ENCODE measurements at places on chromosomes 7 and 10.

GRCh38 chr7:2185715-2186114 is 47.0 kb downstream of the MAD1L1 start:
- DNase-seq: no peak

- peak; percentile 6 for DNase-seq
These were observed 53.0 kb downstream of the PDGFA start for GRCh38 chr7:466465-467191.

GRCh38 chr10:73042130-73042529 is 54.5 kb downstream of the P4HA1 start:
- no peak for DNase-seq

DNA sequence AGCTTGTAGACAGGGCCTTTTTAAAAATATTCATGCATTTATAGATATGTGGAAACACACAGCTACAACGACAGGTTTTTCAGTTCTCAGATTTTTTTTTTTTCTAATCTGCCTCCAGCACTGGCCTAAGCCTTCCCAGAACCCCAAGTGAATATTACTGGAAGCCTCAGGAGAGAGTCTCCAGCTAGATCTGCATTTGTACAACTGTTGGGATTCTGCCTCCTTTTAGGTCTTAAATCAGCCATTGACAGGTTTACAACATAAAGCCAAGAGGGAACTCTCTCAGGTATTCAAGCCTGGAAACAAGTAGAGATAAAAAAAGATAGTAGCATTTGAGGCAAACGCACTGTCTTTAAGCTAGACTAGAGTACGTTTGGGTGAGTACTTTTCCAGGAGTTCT is 275.8 kb downstream of the ANKRD30A start:
- DNase-seq: no peak

- DNase-seq: no peak
These were observed 670.1 kb downstream of the REEP3 start for GRCh38 chr10:64191286-64191685.

- DNase-seq: no peak
These were observed 132.8 kb downstream of the POLR1F start for GRCh38 chr7:19575909-19576557.

- DNase-seq: no peak
These were observed 2.7 kb upstream of the IQUB start for GRCh38 chr7:123537026-123537642.

DNA sequence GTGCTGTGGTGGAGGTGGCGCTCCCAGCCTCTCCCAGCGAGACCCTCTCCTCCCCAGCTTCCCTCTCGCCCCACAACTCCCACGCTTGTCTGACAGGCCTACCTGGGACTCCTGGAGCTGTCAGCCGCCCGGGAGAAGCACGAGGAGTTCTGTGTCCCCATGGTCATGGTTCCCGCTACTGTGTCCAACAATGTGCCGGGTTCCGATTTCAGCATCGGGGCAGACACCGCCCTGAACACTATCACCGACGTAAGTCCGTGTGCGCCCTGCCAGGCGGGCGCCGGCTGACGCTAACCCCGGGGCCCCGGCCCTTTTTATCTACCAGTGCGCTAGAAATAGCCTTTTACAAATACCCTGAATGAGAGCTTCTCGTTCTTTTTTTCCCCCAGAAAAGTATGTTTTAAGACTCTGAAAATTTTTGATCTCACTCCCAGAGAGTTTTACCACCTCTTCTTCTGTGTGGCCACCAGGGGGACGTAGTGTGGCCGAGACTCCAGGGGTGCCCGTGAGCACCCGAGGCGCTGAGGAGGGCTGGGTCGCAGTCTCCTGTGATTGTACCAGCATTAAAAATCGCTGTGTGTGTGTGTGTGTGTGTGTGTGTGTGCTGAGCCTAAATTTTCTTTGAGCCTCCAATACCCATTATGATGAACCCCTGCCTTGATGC is 52.6 kb downstream of the PFKP start:
- DNase-seq: no peak

DNA sequence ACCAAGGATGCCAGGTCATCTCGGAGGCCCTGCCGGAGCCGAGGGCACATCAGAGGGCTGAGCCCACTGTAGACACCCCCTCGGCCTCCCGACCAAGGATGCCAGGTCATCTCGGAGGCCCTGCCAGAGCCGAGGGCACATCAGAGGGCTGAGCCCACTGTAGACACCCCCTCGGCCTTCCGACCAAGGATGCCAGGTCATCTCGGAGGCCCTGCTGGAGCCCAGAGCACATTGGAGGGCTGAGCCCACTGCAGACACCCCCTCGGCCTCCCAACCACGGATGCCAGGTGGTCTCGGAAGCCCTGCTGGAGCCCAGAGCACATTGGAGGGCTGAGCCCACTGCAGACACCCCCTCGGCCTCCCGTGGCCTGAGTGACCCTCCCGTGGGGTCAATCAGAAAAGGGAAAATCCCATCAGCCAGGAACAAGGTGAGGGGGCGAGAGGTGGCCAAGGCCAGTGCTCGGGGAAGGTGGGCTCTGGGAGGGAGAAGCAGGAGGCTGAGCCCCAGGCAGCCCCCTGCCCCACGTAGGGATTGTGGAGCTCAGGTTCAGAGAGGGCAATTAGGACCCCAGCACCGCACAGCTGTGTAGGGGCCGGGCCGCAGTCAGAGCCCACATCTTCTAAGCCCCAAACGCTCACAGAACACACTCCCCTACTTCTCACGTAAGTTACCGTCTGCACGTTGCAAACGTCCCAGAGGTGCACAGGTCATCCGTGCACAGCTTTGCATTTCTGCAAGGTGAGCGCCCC is 37.6 kb upstream of the FOXL3 start:
- DNase-seq: no peak

GRCh38 chr7:26097837-26098668 is 53.9 kb upstream of the NFE2L3 start:
- DNase-seq: no peak

DNA sequence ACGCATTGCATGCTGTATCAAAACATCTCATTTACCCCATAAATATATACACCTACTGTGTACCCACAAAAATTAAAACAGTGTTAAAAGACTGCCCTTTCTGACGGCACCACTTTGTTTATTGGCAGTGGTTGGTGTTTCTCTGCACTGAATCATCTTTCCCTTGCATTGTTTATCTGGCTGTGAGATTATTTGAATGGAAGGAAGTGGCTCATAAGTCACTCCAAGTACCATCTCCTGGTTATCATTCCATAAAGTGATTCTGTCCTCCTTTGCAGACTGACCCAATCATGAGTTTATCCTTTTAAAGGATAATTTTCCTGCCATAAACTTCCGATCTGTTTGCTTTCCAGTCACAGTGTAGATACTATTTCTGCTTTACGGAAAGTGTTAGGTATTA is 183.8 kb downstream of the CAMK1D start:
- DNase-seq: no peak

DNA sequence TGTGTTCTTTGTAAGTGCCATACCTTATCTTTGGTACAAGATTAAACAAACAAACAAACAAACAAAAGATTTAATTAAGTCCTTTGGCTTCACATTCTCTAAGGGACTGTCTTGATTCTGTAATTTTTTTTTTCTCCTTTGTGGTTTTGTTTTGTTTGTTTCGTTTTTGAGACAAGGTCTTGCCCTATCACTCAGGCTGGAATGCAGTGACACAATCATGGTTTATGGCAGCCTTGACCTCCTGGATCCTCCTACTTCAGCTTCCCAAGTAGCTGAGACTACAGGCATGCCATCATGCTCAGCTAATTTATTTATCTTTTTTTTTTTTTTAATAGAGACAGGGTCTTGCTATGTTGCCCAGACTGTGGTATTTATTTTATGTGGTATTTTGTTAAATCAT is 165.8 kb downstream of the LRRC4 start:
- DNase-seq: no peak

DNA sequence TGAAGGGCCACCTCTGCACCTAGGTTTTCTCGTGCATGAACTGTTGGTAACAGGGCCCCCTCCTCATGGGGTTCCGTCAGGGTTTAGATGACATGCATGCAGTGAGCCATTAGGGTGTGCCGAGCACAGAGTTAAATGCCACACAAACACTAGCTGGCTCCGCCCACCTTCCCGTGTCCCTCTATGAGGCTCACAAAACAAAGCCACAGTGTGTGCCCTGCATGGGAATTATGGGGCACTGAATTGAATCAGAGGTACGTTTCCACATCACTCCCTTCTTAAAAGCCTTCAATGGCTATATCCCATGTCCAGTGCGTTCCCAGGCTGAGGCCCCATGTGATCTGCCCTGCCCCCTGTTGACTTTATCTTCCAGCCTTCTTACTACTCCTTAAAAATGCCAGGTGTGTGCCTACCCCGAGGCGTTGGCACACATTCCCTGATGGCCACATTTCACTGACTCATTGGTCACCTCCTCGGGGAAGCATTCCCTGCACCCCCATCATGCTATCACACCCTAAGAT is 35.7 kb downstream of the GSDME start:
- no peak for DNase-seq

DNA sequence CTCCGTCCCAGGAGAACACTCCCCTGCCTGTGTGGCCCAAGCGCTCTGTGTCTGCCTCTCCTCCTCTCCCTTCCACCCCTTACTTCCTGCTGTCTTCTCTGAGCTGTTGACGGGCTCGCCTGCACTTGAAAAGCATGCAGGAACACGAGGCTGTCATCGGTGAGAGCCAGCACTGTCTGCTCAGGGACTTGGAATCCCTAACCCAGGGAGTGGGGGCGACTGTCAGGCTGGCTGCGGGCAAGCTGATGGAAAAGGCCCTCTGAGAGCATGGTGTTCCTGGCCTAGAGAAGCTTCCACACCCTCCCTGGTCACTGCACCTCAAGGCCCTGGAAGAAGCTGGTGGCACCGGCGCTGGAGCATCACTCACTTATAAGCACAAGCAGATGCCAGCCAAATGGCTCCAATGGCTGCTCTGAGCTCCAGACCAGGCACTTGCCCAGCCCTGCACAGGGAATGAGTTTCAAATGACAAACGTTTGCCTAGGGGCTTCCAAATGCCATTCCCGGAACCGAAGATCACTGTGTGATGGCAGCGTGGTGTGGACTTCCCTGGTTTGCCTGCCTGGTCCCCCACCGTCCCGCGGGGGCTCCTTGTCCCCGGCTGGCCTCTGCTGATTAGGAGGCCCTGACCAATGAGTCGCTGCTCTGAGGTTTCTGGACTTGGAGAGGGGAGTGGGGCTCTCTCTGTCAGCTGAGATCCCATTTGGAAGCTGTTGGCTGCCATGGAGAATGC is 56.7 kb upstream of the EBF3 start:
- DNase-seq: no peak

- no peak for DNase-seq
These were observed 13.9 kb downstream of the PRSS2 start for GRCh38 chr7:142784716-142785115.

DNA sequence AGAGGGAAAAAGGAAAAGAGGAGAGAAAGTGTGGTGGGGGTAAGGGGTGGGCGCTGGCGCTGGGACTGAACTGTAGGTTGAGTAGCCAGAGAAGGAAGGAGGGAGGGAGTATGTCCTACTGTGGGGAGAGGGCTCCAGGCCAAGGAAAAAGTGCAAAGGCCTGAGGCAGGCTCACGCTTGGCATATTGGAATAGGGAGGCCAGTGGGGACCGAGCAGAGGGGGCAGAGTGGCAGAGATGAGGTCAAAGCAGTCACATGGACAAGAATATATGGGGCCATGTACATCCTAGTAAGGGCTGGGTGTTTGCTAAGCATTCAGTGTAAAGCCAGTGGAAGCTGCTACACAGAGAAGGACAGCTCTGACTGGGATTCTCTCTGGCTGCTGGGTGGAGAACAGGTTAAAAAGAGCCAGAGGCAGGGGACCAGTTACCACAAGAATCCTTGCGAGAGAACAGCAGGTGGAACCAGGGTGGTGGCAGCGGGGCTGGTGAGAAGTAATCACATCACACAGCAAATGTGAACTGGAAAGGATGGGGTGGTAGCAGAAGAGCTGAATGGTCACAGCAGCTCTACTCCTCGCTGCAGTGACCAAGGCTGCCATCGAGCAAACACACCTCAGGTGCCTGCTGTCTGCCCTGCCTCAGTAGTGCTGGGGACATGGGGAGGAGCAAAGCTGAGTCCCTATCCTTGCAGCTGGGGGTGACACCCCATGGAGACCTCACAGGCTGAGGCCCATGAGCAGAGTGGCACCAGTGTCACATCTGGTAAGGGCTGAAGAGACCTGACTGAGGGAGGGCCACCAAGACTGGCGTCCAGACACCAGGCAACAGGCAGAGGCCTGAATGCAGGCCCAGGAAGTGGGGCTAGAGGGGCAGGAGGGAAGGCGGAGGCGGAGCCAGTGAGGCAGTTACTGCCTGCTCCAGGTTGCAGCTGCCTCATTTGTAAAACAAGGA is 39.5 kb downstream of the FAM53B start:
- no peak for DNase-seq

- no peak for DNase-seq
These were observed 349.3 kb upstream of the VWC2 start for GRCh38 chr7:49424109-49424508.

DNA sequence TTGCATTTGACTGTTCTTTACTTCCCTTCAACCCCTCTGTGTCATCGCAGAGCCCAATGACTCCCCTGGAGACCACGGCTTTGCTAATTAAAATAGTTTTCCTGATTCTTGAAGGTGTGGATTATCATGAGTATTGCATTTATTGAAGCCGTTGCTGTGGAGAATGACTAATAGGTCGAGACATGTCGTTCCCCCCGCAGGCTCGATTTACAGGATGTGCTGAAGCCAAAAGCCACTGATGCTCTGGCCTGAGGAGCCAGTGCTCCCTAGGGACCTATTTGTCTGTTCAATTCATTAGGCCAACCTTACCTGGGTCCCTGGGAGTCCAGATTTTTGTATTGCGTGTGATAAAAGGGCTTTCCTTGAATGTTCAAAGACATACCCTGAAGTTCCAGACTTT is 102.3 kb downstream of the NPTX2 start:
- no peak for DNase-seq

Measured in uterus (tissue), 4 donors.